ENCODE measurements at places on chromosomes 16 and 17. TPM values are rescaled to one million over a fixed set of nuclear protein-coding genes. Genes with fewer than 3 reads are reported as not detected.

The KRT33B gene
- not detected for total RNA-seq

The OTOA gene
- not detected for total RNA-seq

- peaks cover 2% of the 10 kb centered on the region for H3K27me3 ChIP-seq
- no peaks in the 10 kb centered on the region for H3K36me3 ChIP-seq
- no peak overlapping the region for H3K4me3 ChIP-seq
- H3K27ac ChIP-seq, result no peak overlapping the region
- no peak for DNase-seq
Measured at GRCh38 chr16:85370543-85370880, 242.6 kb upstream of the GSE1 start.

DNA sequence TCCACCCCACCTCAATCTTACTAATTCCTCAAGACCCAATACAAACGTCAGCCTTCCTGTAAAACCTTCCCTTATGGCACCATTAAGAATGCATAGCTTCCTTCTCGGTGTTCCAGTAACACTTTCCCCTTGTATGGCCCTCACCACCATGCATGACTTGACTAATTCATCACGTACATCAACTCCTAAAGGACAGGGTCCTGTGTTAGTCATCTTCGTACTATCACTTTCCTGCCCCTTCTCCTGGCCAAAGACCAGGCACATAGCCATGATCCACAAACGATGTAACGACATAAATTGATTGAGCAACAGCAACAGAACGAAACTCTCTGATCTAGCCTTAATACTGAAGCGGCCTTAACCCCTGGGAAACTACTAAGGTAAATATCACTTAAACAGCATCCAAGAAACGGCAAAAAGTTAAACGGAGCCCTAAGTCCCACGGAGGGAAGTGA is 612 bp downstream of the PSMD12 start:
- H3K27ac ChIP-seq, result peak overlapping the region; percentile 93
- H3K4me3 ChIP-seq, result peak overlapping the region; percentile 99
- peak; percentile 59 for DNase-seq
- H3K4me1 ChIP-seq, result peaks cover 12% of the 10 kb centered on the region
- H3K27me3 ChIP-seq, result no peaks in the 10 kb centered on the region

DNA sequence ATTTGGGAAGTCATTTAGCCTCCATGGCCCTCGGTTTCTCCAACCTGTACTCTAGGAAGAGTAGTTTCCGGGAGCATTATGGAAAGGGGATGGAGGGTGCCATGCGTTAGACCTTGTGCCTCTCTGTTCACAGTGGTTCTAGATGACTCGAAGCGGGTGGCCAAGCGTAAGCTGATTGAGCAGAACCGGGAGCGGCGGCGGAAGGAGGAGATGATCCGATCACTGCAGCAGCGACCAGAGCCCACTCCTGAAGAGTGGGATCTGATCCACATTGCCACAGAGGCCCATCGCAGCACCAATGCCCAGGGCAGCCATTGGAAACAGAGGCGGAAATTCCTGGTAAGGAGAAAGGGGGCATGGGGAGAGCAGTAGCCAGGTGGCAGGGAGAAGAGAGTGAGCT is 15.9 kb downstream of the NR1D1 start:
- peaks cover 50% of the 10 kb centered on the region for H3K36me3 ChIP-seq
- H3K27ac ChIP-seq, result no peak overlapping the region
- DNase-seq, result no peak

Measured in natural killer cell (primary cell).